ENCODE measurements at places on chromosomes 4 and X. TPM values are rescaled to one million over a fixed set of nuclear protein-coding genes. Genes with fewer than 3 reads are reported as not detected.

The DACH2 gene
- not detected for total RNA-seq

The USP11 gene
- 132 TPM for total RNA-seq

The FAM9B gene
- not detected for total RNA-seq

The MAGEB10 gene
- total RNA-seq = not detected

The LPAR4 gene
- total RNA-seq = not detected

The MAGEA2B gene
- not detected for total RNA-seq

DNA sequence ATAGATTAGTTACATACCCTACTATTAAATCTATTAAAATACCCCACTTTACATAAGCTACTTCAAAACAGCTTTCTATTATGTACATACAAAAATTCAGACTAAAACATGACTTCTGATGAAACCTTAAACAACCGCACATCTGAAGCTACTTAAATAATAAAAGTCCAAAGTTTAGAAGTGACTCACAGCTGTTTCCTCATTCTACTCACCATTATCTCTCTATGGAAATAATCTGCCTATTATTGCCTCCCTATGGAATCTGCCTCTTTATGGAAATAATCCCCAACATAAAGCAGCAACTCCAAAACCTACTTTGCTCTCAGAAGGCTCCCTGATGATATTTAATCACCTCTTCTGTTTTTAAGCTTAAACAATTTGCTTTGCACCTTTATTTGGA, 15.7 kb upstream of the BANK1 start:
- DNase-seq = no peak
- H3K4me3 ChIP-seq = no peak overlapping the region
- no peak overlapping the region for H3K27ac ChIP-seq
- no peaks in the 10 kb centered on the region for H3K36me3 ChIP-seq
- H3K27me3 ChIP-seq = no peaks in the 10 kb centered on the region

DNA sequence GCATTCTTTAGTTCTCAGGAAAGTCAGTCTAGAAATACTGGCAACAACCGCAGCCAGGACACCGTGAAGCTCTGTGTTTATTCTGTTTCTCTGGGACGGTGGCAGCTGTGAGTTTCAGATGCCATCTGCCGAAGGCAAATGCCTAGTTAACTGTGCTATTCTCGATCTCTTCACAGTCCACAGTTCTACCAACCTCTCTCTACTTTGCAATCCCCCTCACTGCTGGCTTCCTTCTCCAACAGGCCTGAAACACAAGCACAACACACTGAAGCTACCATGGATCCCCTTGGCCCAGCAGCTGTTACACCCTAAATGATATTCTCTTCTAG, 118.8 kb downstream of the ZNF827 start:
- H3K4me3 ChIP-seq = no peak overlapping the region
- H3K27me3 ChIP-seq = no peaks in the 10 kb centered on the region

GRCh38 chr4:100954046-100954445, 393.3 kb downstream of the PPP3CA start:
- no peak for DNase-seq
- H3K27ac ChIP-seq = no peak overlapping the region
- no peaks in the 10 kb centered on the region for H3K36me3 ChIP-seq
- H3K4me3 ChIP-seq = no peak overlapping the region
- H3K4me1 ChIP-seq = no peaks in the 10 kb centered on the region

GRCh38 chrX:6225911-6226595, 2.6 kb downstream of the NLGN4X start:
- H3K27me3 ChIP-seq = peaks cover 17% of the 10 kb centered on the region
- H3K4me3 ChIP-seq = no peak overlapping the region
- DNase-seq = no peak
- H3K27ac ChIP-seq = no peak overlapping the region
- H3K36me3 ChIP-seq = no peaks in the 10 kb centered on the region
- H3K4me1 ChIP-seq = no peaks in the 10 kb centered on the region

- H3K27ac ChIP-seq = no peak overlapping the region
- no peak overlapping the region for H3K4me3 ChIP-seq
- H3K36me3 ChIP-seq = peaks cover 69% of the 10 kb centered on the region
- H3K4me1 ChIP-seq = peaks cover 6% of the 10 kb centered on the region
- H3K27me3 ChIP-seq = no peaks in the 10 kb centered on the region
- DNase-seq = no peak
Observed at GRCh38 chr4:3107691-3108121, 33.2 kb downstream of the HTT start.

DNA sequence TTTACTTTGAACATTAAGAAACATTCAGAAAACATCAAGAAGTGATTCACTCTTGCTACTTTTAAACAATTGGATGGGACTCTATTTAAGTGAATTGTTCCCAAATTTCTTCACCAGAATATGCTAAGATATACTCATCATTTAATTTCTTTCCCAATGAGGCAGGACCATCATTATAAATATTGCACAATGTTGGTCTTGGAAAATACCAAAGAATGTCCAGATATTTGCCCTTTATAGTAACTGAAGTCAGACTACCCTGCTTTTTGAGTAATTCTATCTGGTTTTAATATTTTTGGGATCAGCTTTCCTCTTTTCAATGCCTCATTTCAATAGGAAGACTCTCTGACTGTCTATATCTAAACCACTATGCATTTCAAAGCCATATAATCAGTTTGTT, 129.4 kb upstream of the TENM3 start:
- no peaks in the 10 kb centered on the region for H3K36me3 ChIP-seq
- DNase-seq = no peak

DNA sequence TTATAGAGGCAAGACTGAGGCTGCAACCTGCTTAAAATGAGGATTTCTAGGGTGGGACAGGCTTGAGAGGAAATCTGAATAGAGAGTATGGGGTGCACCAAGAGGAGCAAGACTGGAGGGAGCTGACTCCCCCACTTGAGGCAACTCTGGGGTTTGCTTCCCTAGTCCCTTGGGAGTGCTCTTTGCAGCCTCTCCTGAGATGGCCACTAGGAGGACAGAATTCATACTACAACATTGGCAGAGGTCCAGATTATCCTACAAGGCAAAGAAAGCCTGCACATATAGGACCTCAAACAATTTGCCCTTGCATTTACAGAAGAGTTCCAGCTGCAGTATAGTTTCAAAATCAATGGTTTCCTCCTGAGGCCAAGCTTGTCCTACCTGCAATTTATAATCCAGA, 830.9 kb downstream of the TECRL start:
- no peak for DNase-seq
- no peaks in the 10 kb centered on the region for H3K27me3 ChIP-seq
- H3K4me1 ChIP-seq = no peaks in the 10 kb centered on the region
- no peak overlapping the region for H3K4me3 ChIP-seq
- no peak overlapping the region for H3K27ac ChIP-seq
- H3K36me3 ChIP-seq = no peaks in the 10 kb centered on the region

DNA sequence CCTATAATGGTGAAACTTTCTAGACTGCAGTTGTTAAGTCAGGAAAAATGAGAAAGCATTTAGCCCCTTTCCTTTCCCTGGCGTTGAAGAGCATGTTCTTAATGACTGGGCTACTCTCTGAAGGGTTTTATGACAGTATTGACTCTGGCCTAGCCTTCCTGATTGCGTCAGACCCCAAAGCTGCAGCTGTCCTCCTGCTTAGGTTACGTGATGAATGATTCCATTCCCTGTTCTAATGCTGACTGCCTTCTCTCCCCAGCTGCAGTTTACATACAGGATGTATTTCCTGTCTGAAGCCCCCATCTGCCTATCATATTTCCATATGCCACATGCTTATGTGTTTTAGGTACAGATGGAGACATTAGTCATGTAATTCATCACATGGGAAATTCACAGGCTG, 105.8 kb upstream of the EGFL6 start:
- DNase-seq = no peak
- no peak overlapping the region for H3K27ac ChIP-seq
- no peaks in the 10 kb centered on the region for H3K4me1 ChIP-seq
- H3K4me3 ChIP-seq = no peak overlapping the region
- H3K27me3 ChIP-seq = no peaks in the 10 kb centered on the region
- H3K36me3 ChIP-seq = no peaks in the 10 kb centered on the region

GRCh38 chrX:151713849-151714248, 2.0 kb upstream of the FATE1 start:
- H3K36me3 ChIP-seq = no peaks in the 10 kb centered on the region
- H3K27me3 ChIP-seq = no peaks in the 10 kb centered on the region
- H3K4me3 ChIP-seq = no peak overlapping the region
- no peak overlapping the region for H3K27ac ChIP-seq
- DNase-seq = no peak

GRCh38 chrX:27381419-27381818, 81.7 kb downstream of the PPP4R3C start:
- no peak for DNase-seq
- no peak overlapping the region for H3K27ac ChIP-seq
- no peak overlapping the region for H3K4me3 ChIP-seq

DNA sequence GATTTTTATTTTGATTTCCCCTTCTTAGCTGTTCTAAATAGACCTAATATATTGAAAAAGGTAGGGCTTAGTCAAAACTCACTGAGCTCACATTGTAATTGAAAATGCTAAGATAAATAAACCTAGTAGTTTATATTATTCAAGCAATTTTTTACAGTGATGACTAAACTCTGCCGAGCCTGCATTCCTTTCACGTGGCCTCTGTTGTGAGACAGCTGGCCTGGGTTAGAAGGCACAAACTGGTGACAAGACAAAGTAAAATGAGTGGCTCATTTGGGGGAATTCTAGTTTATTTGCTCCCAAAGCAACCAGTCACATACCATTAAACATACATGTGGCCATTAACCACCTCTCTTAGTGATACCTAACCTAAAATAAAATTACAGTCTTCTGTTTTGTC, 169.4 kb upstream of the TEX13C start:
- no peak overlapping the region for H3K27ac ChIP-seq
- no peaks in the 10 kb centered on the region for H3K36me3 ChIP-seq
- H3K4me1 ChIP-seq = no peaks in the 10 kb centered on the region
- DNase-seq = no peak

GRCh38 chrX:150779385-150779784, 86.2 kb downstream of the MTMR1 start:
- no peak for DNase-seq
- H3K4me3 ChIP-seq = no peak overlapping the region
- H3K4me1 ChIP-seq = no peaks in the 10 kb centered on the region
- H3K27me3 ChIP-seq = no peaks in the 10 kb centered on the region

- H3K27me3 ChIP-seq = no peaks in the 10 kb centered on the region
- H3K36me3 ChIP-seq = no peaks in the 10 kb centered on the region
- H3K4me1 ChIP-seq = no peaks in the 10 kb centered on the region
- DNase-seq = no peak
Observed at GRCh38 chr4:168854350-168854921, 155.6 kb downstream of the CBR4 start.

- no peak overlapping the region for H3K27ac ChIP-seq
- DNase-seq = no peak
- no peak overlapping the region for H3K4me3 ChIP-seq
- no peaks in the 10 kb centered on the region for H3K27me3 ChIP-seq
- peaks cover 53% of the 10 kb centered on the region for H3K36me3 ChIP-seq
Observed at GRCh38 chr4:88702782-88703181, 5.2 kb upstream of the NAP1L5 start.

GRCh38 chrX:37470711-37471110, 100.8 kb upstream of the LANCL3 start:
- no peaks in the 10 kb centered on the region for H3K36me3 ChIP-seq
- H3K4me3 ChIP-seq = no peak overlapping the region
- no peaks in the 10 kb centered on the region for H3K4me1 ChIP-seq
- DNase-seq = no peak

DNA sequence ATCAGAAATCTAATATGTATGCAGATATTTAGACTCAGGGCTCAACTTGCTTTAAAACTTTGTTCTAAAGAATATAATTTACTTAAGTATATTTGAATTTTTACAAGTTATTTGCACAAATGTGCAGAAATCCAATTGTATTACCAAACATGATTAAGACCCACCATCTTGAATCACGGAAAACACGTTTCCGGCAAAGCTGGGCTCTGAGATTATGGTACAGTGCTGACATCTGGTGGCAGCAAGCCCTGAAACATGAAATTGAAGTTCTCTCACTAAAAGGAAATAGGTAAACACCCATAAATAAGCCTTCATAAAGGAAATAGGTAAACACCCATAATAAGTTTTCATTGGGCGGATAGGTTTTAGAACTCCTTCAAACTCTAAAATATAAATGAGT, 98.3 kb upstream of the MAOA start:
- no peaks in the 10 kb centered on the region for H3K27me3 ChIP-seq
- peaks cover 4% of the 10 kb centered on the region for H3K4me1 ChIP-seq
- H3K27ac ChIP-seq = no peak overlapping the region
- H3K4me3 ChIP-seq = no peak overlapping the region
- no peaks in the 10 kb centered on the region for H3K36me3 ChIP-seq
- peak; percentile 74 for DNase-seq

DNA sequence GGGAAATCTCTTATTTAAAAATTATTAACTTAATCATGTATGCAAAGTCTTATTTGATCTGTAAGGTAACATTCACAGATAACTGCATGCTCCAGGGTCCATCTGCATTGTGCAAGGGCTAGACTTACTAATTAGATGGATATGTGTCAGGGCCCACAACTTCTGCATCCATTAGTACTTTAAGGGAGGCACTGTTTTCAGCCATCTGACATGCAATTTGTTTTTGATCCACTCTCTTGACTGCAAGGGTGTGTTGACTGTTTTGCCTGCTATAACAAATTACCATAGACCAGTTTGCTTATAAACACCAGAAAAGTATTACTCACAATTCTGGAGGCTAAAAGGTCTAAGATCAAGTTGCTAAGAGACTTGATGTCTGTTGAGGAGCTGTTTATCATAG, 542.1 kb upstream of the HS3ST1 start:
- H3K4me1 ChIP-seq = no peaks in the 10 kb centered on the region
- no peak overlapping the region for H3K4me3 ChIP-seq
- H3K36me3 ChIP-seq = no peaks in the 10 kb centered on the region
- DNase-seq = no peak
- no peaks in the 10 kb centered on the region for H3K27me3 ChIP-seq

DNA sequence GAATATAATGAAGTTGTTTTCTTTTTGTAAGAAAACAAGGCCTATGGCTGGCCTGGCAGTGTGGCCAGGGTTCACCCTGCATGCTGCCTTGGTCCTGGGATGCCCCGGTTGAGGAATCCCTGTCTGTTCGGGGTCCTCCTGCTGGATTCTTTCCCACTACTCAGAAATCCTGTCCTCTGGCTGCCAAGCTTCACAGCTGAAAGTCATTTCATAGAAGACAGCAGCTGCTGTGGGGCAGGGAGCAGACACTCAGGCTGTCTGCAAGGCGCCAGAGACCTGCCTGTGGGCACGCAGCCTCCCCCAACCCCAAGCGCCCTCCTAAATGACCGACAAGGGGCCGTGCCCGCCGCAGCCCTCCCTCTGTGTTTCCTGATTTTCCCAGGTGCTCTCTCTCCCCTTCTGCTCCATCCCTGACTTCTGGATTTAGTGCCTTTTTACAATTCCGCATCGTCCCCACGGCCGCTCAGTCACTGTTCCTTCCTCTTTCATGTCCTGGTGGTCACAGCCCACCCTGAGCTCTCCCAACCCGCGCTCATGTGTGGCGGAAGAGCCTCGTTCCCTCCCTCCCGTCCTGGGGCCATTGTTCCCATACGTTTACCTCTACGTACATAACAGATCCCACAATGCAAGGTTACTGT, 27.5 kb downstream of the ZFYVE28 start:
- peaks cover 17% of the 10 kb centered on the region for H3K4me1 ChIP-seq
- DNase-seq = peak; percentile 35
- H3K4me3 ChIP-seq = peak overlapping the region; percentile 20
- no peaks in the 10 kb centered on the region for H3K27me3 ChIP-seq
- no peak overlapping the region for H3K27ac ChIP-seq
